ENCODE measurements at places on chromosomes 16 and 17.

GRCh38 chr17:27764589-27764988 is 35.7 kb downstream of the NOS2 start:
- DNase-seq = no peak

- no peak for DNase-seq
Measured at GRCh38 chr16:18060351-18060750, 276.2 kb downstream of the NPIPA8 start.

- DNase-seq = no peak
Measured at GRCh38 chr17:792277-792676, 10.1 kb downstream of the MRM3 start.

GRCh38 chr16:86255966-86256365 is 254.4 kb upstream of the FOXF1 start:
- DNase-seq = no peak

DNA sequence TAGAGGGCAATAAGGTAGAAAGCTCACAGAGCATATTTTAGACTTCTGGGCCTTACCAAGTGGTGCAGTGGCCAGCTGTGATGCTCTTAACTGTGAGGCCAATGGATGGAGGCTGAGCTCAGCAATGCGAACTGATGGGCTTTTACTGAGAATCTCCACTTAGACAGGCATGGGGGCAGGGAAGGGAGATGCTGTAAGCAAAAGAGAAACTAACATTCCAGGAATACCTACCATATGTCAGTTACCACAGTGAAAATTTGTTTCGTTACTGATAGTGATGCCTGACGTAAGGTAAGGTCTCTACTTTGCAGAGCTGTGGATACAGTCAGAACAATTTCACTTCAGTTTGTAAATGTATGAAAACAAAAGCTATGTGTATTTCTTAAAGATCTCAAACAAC is 250.6 kb upstream of the ZFHX3 start:
- no peak for DNase-seq

DNA sequence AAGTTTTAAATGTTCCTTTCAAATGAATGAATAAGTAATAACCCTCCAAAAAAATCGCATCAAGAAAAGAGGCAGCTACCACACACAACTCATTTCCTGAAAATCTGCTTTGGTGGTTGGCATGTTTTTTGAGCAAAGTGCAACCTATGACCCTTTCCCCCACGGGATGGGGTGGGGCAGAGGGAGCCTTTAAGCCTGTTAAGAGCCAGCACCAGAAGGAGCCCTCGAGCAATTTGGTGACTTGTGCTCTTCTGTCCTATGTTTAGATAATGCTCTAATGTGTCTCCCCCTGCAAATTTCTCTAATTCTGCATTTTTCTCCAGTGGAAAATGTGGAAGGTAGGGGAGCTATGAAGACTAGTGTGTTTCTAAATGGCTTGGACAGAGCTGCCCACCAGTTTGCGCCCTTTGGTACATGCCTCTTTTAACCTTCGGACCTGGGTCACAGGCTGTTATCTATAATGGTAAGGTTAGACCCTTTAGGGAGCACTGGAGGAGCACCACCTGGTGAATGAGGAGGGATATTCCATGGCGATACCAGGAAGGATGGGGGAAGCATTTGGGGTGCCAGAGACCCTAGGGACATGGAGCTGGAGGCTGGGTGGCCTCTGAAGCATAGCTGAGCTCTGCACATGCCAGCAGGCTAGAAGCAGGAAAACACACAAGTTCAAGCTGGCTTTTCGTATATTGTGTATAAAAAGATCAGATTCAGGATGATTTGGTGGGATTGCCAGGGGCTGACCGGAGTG is 1.6 kb downstream of the PYCARD start:
- DNase-seq = peak; percentile 56

GRCh38 chr17:80901319-80901718 is 90.3 kb upstream of the CHMP6 start:
- DNase-seq = no peak

- no peak for DNase-seq
Measured at GRCh38 chr16:89132194-89133005, 38.7 kb downstream of the ACSF3 start.

- no peak for DNase-seq
Measured at GRCh38 chr17:8552577-8553320, 77.8 kb downstream of the MYH10 start.

GRCh38 chr17:81538651-81539570 is 10.7 kb downstream of the FSCN2 start:
- DNase-seq = no peak

DNA sequence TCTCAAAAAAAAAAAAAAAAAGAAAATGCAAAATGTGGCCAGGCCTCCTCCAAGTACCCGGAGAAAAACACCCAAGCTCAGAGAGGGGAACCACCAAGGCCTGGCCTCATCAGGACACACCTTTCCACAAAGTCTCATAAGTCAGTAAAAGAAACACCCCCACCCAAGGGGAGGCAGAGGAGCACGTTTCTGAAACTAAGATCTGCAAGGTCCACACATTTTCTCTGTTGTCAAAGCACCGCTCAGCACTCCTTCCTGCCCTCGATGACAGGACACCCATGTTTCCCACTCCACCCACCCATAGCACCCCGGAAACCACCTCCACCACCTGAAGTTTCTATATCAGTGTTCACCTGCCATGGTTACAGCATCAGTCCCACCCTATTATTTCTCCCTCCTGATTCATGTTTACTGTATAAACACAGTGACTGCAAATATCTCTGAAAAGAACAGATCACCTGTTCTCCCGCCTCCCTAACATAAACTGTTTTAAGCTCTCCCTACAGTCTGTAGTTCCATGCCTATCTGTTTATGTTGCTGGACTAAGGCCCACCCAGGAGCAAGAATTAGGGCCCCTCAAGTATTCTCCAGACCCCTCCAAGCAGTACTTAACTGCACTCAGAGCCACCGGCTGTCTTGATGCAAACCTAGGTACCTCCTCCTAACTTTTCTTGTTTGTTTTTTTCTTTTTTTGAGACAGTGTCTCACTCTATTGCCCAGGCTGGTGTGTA is 2.0 kb downstream of the CORO7 start:
- peak; percentile 95 for DNase-seq

- DNase-seq = no peak
Measured at GRCh38 chr17:30958187-30958586, 12.7 kb upstream of the RNF135 start.

DNA sequence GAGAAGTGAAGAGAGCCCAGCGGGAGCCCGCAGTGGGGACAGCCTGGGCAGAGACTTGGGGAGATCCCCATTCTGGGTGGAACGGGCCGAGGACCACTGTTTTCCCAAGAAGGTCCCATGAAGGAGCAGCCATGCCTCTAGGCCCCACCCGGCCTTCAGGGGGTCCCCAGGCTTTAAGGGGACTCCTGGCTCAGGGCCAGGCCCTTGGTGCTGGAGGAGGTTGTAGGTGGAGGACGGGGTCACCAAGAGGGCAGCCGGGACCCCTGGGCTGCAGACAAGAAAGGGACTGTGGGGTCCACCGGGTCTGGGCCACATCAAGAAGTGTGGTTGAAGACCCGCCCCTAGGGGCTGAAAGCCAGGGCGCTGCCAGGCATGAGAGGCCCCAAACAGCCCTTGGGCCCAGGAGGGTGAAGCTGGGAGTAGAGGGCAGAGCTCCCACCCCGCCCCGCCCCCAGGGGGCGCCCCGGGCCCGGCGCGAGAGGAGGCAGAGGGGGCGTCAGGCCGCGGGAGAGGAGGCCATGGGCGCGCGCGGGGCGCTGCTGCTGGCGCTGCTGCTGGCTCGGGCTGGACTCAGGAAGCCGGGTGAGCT is at the start of gene PRSS21:
TSS of gene PRSS21 (plus strand) at position 487 of the 589 bp plus-strand sequence. CDS start at position 519, 32 bp downstream.
- DNase-seq = peak; percentile 37

GRCh38 chr17:77962348-77962747 is 3.8 kb downstream of the TNRC6C start:
- DNase-seq = no peak

- DNase-seq = no peak
Measured at GRCh38 chr17:76566988-76567431, 18.6 kb downstream of the ST6GALNAC2 start.

DNA sequence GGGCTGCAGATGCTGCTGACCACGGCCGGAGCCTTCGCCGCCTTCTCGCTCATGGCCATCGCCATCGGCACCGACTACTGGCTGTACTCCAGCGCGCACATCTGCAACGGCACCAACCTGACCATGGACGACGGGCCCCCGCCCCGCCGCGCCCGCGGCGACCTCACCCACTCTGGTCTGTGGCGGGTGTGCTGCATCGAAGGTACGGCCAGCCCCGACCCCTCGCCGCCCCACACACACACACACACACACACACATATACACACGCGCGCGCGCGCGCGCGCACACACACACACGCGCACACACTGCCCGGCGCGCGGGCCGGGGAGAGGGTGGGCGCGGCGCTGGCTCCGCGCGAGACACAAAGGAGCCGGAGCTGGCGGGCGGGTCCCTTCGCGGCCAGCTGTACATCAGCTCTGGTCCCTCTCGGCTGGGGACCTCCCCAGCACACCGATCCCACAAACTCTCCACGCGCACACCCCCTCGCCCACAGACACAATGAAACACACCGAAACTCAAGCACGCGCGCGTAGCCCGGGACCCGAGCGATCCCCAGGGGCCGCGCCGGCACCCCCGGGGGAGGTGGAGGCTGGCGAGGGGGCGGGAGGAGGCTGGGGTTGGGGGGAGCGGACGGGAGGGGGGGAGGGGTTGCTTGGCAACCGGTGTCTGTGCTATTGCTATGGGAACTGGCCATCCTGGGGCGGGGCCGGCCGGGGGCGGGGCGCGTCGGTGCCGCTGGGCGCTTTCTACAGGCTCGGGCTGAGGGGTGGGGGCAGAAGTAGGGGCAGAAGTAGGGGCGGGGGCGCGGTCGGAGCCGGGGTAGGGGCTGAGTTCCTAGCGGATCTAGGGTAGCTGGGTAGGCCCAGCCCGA is 658 bp downstream of the CACNG4 start:
- no peak for DNase-seq

GRCh38 chr17:2802574-2802973 is 6.3 kb downstream of the RAP1GAP2 start:
- DNase-seq = no peak

- DNase-seq = no peak
Measured at GRCh38 chr16:27470567-27471431, 68.8 kb downstream of the IL21R start.

DNA sequence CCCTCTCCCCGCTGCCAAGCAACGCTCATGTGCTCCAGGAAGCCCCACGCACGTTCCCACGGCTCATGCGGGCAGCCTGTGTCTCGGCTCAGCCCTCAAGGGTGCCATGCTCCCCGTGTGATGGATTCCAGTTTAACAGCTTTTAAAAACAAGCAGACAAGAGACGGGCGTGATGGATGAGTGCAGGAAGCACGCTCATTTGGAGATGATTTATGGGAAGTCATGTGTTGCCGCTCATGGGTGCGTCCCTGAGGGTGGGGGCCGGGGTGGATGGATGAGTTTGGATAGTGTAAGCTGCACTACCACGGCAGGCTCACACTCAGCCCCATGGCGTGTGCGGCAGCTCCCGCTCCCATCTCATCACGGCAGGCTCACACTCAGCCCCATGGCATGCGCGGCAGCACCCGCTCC is 132.8 kb downstream of the RBFOX3 start:
- DNase-seq = no peak

GRCh38 chr16:4481526-4481925 is 5.3 kb downstream of the HMOX2 start:
- no peak for DNase-seq

DNA sequence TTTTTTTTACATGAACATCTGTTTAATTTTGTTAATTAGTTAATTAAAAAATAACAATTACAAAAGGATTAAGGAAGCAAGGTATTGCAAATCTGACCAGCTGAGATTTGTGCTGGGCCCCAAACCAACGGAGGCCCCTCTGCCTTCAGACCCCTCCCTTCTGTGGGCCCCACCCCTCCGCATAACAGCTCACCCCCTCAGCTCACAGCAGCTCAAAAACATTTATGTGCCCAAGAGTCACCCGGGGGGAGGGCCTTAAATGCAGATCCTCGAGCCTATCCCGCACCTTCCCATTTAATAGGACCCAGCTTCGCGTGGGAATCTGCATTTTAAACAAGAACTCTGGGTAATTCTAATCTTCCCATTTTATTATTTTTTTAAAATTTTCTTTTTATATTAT is 75.0 kb downstream of the MGAT5B start:
- no peak for DNase-seq

DNA sequence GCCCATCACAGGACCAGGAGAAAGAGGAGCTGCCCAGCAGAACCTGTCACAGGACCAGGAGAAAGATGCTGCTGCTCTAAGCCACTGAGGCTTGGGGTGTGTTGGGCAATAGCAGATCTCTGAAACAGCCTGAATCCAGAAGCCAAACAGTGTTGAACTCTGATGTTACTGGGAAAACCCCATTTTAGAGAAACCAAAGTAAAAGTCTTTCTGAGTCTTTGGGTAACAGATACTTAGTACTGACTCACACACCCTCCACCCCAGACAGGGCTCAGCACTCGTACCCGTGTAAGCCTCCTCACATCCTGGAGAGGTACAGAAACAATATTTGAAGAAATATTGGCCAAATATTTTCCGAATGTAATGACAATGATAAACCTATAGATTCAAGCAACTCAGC is 82.8 kb upstream of the GNG13 start:
- DNase-seq = no peak

- DNase-seq = peak; percentile 56
Measured at GRCh38 chr16:77212741-77213541, 13.7 kb downstream of the SYCE1L start.

GRCh38 chr16:48101069-48101674 is 54.6 kb downstream of the ABCC12 start:
- DNase-seq = no peak

- DNase-seq = no peak
Measured at GRCh38 chr17:75937652-75938051, 3.2 kb downstream of the FBF1 start.

GRCh38 chr16:74450236-74450635 is 29.0 kb upstream of the CLEC18B start:
- DNase-seq = no peak

DNA sequence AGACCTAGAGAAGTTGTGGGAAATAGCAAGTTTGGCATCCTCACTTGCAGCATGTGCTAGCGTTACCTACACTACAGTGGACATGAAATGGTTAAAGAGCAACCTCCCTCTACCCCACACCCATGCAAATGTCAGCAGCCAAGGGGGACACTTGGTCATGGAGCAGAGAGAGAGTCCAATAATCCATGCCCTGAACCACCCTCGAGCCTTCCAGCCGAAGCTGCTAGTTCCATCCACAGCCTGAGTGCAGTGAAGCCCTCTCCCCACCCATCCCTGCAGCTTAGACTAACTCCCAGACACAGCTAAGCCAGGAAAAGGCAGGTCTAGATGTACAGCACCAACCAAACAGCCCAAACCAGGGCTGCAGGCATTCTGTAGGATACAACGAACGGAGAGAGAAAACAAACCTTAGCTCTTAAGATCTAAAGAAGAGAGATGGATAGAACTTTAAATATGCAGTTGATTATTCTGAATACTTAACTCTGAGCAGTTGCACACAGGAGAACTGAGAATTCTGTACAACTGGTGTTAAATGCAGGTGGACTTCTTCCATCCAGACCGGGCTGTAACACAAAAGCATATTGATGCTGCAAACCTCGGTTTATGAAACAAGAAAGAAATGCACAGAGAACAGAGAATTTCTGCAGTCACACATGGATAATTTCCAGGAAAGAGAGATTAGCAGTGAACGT is 93.8 kb downstream of the SALL1 start:
- no peak for DNase-seq

- DNase-seq = no peak
Measured at GRCh38 chr17:47726796-47727703, 6.0 kb upstream of the TBX21 start.
